CD4-positive, alpha-beta T cell treated with Interleukin-1 beta for 1 hour (primary cell): ENCODE measurements at places on chromosomes 6 and 20.

DNA sequence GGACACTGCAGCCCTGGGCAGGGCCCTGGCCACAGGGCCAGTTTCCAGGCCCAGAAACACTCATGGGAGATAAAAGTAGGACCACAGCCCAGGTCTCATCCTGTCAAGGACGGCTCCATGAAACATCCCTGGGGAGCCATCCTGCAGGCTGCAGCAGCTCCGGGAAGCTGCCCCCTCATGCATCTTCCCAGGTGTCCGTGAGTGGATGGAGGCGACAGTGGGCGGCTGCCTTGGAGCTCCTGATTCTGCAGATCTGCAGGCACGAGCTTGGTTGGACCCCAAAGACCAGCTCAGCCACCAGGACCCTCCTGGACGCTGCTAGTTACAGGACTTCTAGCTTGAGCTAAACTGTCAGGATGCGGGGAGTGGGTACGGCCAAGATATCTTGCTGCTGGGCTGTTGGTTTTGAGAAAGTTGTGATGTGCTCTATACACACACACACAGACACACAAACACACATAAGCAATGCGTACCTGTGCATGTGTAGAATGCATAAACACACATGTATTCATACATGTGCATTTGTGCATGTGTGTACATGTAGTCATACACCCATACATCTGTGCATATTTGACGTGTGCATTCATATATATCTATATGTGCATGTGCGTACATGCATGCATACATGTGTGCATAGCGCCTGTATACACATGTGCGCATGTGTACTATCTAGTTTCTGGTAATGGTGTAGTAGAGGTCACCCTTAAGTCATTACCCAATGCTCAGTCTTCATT lies 297.8 kb downstream of the TAF4 start:
- no peak for DNase-seq

GRCh38 chr6:79605061-79605460 lies 26.1 kb upstream of the SH3BGRL2 start:
- DNase-seq = no peak

DNA sequence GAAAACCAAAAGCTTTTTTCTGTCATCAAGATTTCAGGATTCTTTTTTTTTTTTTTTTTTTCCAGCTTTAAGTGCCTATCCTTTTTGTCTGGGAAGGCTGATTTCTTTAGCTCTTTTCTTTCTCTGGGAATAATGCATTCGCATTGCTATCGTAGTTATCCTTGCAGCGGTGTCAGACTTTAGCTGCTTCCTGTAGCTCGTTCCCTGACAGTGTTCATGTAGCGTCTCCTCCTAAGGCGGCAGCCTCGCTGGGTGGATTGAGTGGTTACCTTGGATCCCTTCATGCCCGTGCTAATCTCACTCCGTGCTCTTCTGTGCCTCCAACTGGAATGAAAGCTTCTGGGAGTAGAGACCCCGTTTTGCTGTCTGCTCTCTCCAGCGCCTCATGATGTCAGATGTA lies 43.1 kb downstream of the UST start:
- DNase-seq = no peak

DNA sequence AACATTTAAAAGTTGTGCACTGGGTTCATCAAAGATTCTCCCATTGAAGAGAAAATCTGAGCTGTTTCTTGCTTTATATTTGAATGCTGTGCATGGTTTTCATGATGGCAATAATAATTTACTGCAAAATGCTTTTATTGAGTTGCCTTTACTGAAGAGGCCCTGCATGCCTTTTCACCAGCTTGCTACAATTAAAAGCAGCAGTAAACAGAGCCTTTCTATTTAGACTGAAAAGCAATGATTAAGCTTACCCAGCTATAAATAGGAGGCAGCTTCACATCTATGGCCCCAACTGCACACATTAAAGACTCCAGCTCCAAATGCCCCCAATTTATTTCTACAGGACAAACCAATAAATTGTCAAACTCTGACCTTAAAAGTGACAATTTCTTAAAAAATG lies 70.3 kb downstream of the ANKEF1 start:
- DNase-seq = no peak

GRCh38 chr6:231779-232178 lies 60.5 kb upstream of the DUSP22 start:
- DNase-seq = no peak

- no peak for DNase-seq
These were observed 26.1 kb downstream of the NCOA7 start for GRCh38 chr6:125816828-125817280.

GRCh38 chr6:32189742-32190053 lies 304 bp downstream of the PBX2 start:
- DNase-seq = no peak

GRCh38 chr20:45629496-45630100 lies at the start of gene WFDC10A:
Gene WFDC10A (plus strand): TSS chr20:45629739. CDS start chr20:45629814, 75 bp downstream.
- DNase-seq = peak; percentile 4

DNA sequence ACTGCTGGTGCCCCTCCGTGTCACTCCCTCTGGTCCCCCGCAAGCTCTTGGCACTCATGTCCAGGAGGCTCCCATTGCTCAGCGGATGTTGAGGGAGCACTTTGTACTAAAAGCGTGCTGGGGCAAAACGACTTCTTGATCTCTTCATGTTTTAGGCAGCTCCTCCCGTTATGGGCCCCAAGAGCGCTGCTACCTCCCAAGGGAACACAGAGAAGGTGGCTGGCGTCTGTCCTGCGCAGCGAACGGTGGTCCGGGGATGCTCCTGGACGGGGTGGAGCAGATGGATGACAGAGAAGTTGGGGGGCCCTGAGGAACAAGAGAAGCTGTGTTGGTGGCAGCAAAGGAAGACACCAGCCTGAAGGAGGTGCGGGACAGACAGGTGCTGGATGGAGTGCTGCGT lies 99.8 kb downstream of the TMEM242 start:
- DNase-seq = no peak

DNA sequence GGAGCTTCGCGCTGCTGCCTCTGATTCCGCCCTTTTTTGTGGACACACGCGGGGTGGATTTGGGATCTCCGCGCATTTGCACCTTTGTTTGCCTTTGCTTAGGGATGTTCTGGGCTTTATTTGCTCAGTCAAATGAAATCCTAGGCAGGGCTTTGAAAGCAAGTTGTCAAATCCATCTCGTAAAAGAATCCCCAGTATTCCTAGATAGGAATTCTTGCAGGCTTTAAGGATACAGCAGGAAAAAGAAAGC lies 453 bp downstream of the CEP57L1 start:
- no peak for DNase-seq

DNA sequence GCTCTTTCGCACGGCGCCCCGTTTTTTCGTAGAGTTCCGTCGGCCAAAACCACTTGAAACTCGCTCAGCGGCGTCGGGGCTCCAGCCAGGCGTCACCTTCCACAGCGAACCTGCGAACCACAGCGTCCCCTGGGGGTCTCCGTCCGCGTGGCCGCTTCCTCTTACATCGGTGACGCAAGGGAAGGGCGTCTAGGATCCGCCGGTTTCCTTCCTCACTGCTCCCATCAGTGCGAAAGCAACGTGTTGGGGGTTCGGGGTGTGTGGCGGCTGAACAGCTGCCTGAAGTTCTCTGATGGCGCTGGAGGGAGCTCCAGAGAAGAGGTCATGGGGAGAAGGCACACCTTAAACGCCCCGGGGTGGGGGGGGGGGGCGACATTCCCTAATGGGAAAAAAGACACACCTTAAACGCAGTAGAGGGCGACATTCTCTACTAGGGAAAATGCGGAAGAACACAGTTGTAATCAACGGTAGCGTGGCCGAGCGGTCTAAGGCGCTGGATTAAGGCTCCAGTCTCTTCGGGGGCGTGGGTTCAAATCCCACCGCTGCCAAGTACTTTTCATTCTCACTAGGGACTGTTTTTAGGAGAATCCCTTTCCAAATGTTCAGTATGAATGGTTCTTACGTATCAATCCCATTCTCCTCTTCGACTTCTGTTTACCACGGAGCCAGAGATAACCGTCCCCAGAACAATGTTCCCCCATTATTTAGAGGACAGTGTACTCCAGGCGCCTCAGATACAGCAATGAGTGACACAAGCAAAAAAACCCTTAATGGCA lies 16.4 kb downstream of the ZNF311 start:
- DNase-seq = peak; percentile 78

- no peak for DNase-seq
These were observed 6.4 kb downstream of the PLTP start for GRCh38 chr20:45905505-45906079.

GRCh38 chr6:10431423-10432164 lies 16.7 kb upstream of the TFAP2A start:
- no peak for DNase-seq

DNA sequence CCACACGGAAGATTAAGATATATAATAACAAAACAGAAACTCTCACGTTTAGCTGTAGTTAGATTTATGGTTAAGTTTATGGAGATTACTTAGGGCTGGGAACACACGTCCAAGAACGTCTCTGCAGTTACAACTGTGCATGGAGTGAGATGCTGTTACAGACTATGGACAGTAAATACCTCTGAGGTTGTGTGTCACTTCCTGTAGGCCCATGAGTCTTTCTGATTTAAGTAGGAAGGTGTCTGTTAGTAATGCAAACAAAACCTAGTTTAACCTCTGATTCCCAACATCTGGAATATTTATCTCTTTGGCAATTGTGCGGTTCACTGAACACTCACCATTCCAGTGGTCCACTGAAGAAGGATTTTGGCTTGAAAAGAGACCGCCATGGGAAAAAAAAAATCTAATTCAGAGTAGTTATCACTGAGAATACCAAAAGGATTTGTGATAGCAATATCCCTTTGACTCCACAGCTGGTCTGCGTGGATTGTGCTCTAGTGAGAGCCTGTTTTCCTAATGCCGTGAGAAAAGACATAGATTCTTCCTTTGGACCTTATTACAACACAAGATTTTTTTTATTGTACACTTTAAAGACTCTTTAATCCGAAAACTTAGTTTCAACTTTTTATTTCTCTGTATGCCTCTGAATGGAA lies 478.2 kb upstream of the CITED2 start:
- no peak for DNase-seq

- no peak for DNase-seq
These were observed 85.2 kb downstream of the FKBP5 start for GRCh38 chr6:35603326-35604202.

- DNase-seq = peak; percentile 27
These were observed 1.6 kb downstream of the SRSF6 start for GRCh38 chr20:43459022-43459942.

- no peak for DNase-seq
These were observed 21.7 kb downstream of the VPS52 start for GRCh38 chr6:33249732-33250630.

DNA sequence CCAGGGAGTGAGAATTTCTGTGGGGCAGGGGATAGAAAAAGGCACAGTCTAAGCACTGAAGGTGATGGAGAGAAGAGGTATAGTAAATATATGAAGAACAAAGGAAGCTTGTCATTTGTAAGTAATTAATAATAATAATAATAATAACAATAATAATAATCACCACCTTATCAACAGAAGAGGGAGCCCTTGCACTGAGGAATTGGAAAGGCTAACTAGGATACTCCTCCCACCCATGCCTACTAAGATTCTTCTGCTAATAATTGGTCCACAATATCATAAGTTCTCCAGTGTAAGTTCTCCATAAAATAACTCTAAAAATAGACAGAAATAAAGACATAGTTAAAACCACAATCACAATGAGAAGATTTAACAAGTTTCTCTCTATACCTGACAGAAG lies 912 bp upstream of the OR12D3 start:
- no peak for DNase-seq

GRCh38 chr6:72940265-72940664 lies 285.0 kb downstream of the KHDC1L start:
- DNase-seq = no peak

GRCh38 chr6:2866171-2866846 lies 24.6 kb upstream of the SERPINB1 start:
- DNase-seq = no peak

GRCh38 chr6:141464490-141464889 lies 668.2 kb upstream of the GJE1 start:
- DNase-seq = no peak

GRCh38 chr6:162679681-162680080 lies 47.9 kb downstream of the PRKN start:
- DNase-seq = no peak

DNA sequence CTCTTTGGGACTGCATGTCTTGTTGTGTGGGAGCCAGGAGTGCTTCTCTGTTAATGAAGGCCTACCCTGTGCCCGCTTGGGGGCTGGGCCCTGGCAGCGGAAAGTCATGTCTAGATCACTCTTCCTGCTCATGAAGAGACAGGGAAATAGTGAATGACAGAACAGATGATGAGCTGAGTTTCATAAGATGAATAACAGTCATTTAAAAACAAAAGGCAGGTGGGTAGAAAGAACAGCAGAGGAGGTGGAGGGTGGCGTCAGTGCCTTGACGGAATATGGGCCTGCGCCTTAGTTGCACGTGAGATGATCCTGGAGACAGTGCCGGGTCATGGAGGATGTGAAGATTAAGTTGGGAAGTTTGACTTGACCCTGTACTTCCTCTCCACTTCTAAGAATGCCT lies 85.5 kb downstream of the ARID1B start:
- no peak for DNase-seq

DNA sequence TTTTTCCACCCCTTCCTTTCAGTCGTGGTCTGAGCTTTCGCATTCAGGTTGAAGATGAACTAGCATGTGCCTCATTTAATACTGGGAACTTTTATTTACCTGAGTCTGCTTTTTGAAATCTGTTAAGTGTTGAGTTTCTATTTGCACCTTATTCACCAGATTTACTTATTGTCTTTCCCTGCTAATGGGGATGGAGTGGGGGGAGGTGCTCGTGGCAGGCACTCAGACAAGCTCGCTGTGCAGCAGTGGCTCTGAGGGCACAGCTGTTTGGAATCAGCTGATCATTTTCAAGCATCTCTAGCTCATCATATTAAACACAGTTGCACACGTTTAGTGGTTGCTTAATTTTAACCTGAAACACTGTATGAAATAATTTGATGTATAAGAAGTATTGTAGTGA lies 35.6 kb downstream of the UTRN start:
- DNase-seq = no peak

- no peak for DNase-seq
These were observed 27.6 kb downstream of the MYH7B start for GRCh38 chr20:34983089-34983820.

- DNase-seq = no peak
These were observed 26.3 kb upstream of the EPM2A start for GRCh38 chr6:145761584-145761983.

GRCh38 chr6:4653141-4653540 lies 123.1 kb upstream of the CDYL start:
- DNase-seq = no peak

GRCh38 chr20:17024513-17025119 lies 202.2 kb upstream of the PCSK2 start:
- no peak for DNase-seq
